ENCODE measurements at places on chromosomes 3 and 15.

- no peak for DNase-seq
These were observed 588.2 kb upstream of the NR2F2 start for GRCh38 chr15:95742256-95742655.

DNA sequence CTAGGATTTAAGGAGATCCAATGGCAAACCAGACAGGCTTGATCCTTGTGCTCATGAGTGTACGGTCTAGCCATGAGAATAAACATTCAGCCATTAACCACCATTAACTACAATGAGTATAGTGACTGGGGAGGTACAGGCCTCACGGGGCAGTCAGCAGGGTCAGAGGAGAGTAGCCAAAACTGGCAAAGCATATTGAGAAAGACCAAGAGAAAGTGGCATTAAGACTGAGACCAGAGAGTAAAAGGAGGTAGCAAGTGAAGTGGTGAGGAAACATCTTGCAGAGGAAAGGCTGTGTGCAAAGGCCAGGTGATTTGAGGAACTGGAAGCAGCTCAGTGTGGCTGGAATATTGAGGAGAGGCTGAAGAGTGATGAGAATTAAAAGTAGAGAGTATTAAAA is 407.2 kb upstream of the LMCD1 start:
- DNase-seq, result no peak

DNA sequence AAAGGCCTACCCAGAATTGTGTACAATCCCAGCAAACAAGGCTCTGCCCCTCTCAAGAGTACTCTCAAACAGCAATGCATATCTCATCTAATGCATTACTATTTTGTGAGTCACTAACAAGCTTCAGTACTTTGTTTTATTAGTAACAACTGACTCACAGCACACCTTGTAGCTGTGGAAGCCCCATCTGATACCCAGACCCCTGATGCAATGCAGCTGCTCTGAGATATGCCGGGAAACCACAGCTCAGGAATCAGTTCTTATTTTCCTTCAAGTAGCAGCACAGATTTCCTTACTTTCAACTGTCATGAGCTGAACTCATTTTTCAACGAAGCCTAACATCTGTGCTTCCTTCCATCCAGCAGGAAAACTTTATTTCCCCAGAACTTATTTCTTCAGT is 37.8 kb downstream of the CCNL1 start:
- no peak for DNase-seq

DNA sequence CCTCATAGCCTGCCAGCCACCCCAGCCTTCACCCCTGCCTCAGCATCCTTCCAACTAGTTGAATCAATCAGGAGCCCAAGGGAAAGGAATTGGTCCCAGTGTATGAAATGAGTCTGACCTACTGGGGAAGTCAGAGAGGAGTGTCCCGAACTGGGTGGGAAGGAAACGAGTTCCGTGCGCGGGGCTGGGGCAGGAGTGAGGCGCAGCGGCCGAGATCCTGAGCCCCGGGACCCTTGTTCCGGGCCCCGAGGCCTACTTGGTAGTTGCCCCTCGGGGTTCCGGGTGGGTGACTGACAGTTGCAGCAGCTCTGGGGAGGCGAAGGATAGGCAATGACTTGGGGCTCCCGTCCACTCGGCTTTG is 1.1 kb upstream of the PLCL2 start:
- DNase-seq, result no peak

- no peak for DNase-seq
These were observed 84.1 kb downstream of the BOC start for GRCh38 chr3:113295463-113295862.

DNA sequence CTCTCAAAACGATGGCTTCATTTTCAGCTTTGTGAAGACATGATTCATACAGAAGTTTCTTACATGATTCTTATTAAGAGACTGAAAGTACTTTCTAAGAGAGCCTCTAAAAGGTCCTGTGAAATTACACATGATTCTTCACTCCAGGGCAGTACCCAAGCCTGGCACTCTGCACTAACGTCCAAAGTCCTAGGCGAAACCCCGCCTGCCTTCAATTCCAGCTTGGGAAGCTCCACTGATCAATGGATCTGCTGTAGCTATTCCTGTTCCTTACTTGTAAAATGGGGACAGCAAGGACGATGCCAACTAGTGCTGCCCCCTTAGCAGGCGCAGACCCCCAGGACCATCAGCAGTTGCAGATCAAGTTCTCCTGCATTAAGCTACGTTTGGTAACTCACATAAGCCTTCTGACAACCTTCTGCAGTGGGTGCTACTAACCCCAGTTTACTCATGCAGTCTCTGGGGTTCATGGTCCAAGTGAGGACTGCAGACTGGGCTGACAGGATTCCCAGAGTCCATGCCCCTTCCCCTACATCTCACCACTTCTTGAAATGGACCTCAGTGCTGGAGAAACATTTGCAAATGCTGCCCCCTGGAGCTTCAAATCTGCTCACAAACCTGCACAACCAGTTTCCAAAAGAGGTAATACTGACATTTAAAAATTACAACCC is 10.6 kb downstream of the CHCHD4 start:
- DNase-seq, result no peak

- no peak for DNase-seq
These were observed 46.5 kb downstream of the GUCA1C start for GRCh38 chr3:108907194-108907593.

DNA sequence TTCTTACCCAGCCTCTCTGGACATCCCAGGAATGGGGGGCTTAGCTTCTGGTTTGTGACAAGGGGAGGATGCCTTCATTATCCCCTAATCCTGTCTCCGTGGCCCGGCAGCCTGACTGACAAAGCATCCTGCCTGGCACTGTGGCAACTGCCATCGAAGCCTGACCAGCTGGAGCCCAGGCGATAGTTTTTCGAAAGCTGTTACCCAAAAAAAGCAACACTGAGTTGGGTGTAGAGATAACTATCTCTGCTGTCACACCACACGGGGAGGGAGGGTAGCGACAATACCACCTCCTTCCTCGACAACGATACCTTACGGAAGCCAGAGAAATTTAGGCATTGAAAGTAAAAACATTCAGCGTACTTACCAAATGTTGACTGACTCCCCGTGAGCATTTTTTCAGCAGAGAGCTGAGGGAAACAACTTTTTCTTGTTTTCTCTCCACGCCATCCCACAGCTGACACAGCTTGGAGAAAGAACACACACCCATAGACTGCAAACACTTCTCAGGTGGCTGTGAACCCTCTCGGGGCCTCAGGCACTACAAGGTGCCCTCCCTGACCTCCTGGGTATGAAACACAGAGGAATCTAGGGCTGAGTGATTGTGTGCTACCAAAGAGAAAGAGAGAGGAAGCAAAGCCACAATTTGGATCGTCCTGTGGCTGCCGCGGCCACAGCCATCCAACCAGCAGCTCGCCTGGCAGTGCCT is 361.9 kb upstream of the ICE2 start:
- DNase-seq, result peak; percentile 69

DNA sequence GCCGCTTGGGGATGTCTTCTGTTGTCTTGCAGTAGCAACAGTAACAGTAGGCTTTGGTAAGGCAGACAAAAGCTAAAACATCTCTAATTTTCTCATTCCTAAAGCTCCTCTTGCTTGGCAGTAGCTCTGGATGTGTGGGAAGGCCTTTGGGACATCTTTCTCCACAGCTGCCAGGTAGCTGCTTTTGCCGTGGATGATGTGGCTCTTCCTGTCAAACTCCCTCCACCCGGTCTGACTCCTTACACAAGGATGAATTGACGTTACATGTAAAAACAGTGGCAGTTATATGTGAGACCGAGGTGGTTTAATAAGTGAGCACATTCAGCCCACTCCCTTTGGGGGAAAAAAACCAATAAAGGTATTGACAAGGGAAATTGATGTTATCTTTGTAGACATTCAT is 309.1 kb downstream of the TUSC7 start:
- no peak for DNase-seq

DNA sequence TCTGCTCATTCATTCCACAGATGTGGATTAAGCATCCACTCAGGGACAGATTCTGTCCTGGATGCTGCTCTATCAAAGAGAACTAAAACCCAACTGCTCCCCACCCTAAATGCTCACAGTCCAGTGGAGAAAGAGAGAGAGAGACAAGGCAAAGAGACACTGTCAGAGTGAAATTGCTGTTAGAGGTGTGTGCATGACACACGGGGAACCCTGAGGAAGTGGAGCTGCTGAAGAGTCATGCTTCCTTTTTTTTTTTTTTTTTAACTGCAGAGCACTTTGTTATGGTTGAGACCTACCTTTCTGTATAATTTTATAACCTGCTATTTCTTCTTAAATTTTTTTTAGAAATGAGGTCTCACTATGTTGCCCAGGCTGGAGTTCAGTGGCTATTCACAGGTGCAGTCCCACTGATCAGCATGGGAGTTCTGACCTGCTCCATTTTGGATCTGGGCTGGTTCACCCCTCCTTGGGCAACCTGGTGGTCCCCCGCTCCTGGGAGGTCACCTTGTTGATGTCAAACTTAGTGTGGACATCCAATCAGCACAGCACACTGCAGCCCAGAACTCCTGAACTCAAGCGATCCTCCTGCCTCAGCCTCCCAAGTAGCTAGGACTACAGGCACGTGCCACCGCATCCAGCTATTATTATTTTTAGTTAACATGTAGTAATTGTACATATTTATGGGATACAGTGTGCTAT is 18.2 kb upstream of the PSTPIP1 start:
- peak; percentile 43 for DNase-seq

- DNase-seq, result no peak
These were observed 22.1 kb downstream of the ALDH1L1 start for GRCh38 chr3:126158016-126158911.

DNA sequence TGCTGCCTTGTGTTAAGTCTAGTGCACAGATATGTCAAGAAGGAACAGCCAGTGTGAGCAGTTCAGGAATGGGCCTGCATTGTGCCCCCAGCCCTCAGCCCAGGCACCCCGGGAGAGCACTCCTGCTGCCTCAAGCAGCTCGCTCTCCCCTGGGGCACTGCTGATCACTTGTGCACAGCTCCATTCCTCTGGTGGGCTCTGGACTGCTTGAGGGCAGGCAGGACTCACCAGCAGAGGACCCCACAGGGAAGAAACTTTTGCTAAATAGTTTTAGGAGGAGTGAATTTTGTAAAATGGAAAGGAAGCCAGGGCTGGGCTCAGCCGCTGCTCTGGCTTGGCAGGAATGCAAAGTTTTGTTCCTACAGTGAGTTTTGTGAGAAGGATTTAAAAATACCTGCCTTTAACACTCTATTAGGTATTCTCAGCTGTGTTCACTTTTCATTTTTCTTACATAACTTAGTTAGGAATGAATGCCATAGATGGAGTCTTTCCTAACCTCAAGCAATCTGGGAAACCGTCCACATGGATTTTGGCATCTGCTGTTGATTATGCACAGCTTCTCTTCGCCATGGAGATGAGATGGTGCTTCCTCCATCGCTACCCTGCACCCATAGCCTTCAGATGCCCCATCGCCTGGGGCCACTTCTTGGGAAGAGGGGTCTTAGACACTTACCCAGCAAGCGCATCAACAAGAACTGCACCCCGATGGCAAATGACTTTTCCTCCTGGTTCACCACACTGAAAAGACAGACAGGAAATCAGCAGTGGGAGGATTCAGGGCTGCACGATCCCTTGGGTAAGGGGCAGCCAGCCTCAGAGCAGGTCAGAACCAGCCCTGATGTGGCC is 42.3 kb upstream of the RAB6B start:
- DNase-seq, result no peak

DNA sequence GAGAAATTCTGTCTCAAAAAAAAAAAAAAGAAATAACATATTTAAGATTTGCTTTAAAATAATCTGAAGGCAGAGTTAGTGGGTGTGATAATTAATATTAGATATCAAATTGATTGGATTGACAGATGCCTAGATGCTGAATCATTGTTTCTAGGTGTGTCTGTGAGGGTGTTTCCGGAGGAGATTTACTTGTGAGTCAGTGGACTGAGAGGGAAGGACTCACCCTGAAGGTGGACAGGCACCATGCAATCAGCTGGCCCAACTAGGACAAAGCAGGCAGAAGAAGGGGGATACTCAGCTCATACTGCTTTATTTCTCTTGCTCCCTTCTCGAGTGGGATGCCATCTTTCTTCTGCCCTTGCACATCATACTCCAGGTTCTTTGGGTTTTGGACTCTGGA is 16.7 kb upstream of the RPL24 start:
- DNase-seq, result no peak

DNA sequence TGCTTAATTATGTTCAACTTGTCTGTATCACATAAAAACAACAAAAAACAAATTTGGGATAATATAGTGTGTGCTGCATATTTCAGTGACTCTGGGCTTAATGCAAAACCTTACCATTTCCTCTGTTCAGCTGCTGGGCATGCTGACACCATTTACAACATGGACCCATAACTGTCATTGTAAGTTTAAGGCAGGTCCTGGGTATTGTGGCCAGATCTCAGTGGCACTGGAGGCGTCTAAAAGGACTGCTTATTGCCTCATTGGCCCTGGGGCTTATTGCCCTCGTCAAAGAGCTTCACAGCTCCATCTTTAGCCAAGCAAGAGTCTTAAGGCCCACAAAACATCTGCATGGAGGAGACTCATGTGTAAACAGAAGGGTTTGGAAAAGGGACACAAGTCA is 390.2 kb downstream of the NR2F2 start:
- DNase-seq, result no peak

DNA sequence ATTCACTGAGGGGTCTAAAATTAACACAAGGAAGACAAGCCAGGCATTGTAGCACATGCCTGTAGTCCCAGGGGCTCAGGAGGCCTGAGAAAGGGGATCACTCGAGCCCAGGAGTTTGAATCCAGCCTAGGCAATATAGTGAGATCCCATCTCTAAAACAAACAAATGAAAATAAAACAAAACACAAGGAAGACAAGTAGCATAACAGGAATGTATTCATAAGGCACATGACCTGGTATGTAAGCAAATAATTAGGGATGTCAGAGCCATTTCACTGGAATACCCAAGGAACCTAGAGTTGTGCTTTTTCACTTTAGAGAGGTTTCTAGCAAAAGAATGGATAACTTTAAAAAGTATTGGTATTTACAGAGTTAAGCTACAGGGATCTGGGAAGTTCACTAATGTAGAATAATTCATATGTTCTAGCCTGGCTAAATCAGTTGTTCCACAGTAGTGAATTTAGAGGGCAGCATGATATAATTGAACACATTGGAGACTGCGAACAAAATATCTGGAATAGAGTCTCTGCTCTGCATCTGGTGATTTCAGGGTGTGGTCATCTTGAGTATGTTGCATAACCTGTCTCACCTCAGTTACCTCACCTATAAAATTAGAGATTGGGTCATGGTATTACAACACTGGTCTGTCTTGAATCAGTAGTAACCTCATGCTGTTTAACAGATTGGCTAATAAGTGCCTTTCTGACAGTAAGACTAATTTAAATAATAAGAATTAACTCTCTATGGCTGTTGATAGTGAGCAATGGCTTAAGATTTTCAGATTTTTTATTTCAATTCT is 9.3 kb downstream of the GRAMD1C start:
- no peak for DNase-seq

GRCh38 chr3:55643283-55643682 is 156.2 kb upstream of the WNT5A start:
- DNase-seq, result no peak

DNA sequence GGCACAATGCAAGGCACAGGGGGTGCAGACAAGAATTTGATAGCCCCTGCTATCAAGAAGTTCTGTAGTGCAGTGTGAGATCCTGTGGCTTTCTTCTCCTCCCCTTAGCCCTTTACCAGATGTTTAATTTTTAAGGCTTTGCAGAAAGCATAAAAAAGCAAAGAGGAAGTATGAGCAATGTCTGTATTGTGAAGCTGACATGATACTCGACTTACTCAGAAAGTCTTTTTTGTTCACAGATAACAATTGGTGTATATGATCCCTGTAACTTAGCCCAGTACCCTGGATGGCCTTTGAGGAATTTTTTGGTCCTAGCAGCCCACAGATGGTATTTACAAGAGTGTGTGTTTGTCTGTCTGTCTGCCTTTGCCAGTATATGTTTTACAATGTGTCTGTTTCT is 58.9 kb downstream of the ATG7 start:
- no peak for DNase-seq

All from activated naive CD4-positive, alpha-beta T cell treated with anti-CD3 and anti-CD28 coated beads, Interleukin-2, amount 10 ng/mL, durations not matched to agents 7 days and 5 days (primary cell).